ENCODE measurements at places on chromosomes 6 and 20.

DNA sequence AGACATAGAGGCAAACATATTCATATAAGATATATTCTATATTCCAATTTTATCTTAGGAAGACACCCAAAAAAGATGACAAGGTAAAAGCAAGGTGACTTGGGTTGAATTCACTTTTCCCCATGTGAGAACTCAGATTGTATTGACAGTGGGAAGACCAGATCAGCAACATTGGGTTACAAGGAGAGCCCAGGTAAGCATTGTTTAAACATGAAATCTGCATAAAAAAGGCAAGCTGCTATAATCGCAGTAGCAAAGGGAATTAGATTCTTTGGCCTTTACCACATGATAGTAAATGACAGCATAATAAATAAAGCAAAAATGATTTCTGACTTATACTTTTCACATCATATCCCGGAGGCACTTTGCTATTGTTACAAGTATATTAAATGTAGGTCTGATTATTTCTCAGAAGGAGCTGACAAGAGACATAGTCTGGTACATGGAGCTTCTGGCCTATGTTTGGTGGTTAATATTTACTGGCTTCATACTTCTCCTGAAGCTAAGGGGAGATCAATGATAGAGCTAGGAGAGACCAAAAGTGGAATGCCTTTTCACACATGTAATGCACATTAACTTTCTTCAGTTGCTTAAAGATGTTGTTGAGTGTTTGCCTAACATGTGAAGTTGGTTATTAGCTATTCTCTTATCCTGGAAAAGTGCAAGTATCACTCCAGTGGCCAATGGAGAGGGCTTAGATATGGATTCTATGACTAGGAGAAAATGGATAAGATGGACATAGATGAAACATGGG is 53.1 kb upstream of the EEF1E1 start:
- no peak for DNase-seq

DNA sequence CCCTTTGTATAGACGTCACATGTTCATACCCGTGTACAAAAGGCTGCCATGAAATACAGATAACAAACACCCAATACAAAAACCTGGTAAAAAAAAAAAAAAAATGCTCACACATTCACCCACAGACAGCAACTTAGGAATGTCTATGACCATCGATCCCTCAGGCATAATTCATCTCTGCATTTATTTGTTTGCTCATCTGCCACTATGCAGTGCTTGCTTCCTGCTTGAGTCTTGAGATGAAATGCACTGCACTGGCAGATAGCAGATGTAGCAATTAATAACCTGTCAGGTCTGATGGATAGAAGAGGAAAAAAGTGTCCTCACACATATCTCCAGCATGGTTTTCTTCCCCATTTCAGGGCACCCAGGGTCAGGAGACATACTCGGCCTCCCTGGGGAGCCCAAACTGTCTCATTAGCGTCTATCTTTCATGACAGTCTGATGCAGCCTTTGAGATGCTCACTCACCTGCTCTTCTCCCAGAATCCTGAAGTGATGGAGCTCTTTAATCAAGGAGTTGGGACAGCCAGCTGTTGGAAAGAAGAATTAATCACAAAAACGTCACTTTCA is 295.1 kb upstream of the AGPAT4 start:
- DNase-seq: no peak

- no peak for DNase-seq
Observed at GRCh38 chr20:54293526-54293925, 85.6 kb downstream of the PFDN4 start.

GRCh38 chr20:57803508-57804005 is 93.7 kb upstream of the PMEPA1 start:
- DNase-seq: no peak

DNA sequence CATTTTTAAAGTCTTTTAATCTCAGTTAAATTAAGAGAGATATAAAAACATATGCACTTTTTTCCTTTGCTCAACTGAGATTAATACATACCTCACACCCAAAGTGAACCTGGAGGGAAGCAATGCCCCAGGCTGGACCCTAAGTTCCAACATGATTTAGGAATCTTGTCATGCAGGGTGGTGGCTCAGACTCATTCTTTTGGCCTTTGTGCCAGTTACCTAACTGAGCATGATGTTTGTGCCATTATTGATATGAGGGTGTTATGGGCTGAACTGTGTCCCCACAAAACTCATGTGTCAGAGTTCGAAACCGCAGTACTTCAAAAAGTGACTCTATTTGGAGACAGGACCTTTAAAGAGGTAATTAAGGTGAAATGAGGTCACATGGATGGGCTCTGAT is 188.0 kb downstream of the ARHGAP18 start:
- DNase-seq: no peak

GRCh38 chr20:59005523-59006166 is 1.4 kb downstream of the CTSZ start:
- DNase-seq: no peak

DNA sequence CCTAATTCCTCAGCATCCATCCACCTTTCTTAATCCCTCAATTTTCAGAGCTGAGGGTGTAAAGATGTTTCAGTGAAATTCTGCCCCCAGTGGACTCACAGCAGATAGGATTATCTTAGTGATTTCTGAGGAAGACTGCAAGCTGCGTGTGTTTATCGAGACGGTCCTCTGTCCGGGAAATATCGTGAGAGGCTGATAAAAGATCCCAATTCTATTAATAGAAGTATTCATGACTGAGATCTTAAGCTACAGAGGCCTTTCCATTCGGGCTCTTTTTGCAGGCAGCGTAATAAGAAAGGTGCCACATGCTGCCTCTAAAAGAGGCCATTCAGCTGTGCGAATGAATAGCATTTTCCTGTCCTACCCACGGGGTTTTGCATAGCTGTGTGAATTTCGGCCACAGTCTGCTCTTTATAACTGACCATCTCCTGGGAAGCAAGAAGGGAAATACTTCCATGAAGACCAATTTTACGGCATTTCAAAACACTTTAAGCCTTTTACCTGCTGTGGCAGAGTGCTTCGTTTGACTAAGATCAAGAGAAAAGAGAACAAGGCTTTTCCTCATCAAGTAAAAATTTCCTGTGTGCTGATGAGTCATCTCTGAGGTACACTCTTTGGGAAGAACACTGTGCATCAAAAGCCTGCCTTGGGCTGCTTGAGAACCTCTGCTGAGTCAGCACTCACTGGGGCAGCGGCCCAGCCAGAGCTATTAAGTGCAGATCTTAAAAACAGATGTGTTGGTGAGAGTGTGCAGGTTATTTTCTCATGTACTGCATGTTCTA is 208.8 kb downstream of the ARHGAP18 start:
- DNase-seq: no peak

GRCh38 chr6:127854009-127854408 is 46.8 kb downstream of the THEMIS start:
- DNase-seq: no peak

- no peak for DNase-seq
Observed at GRCh38 chr6:82957171-82957867, 108.3 kb downstream of the UBE3D start.

DNA sequence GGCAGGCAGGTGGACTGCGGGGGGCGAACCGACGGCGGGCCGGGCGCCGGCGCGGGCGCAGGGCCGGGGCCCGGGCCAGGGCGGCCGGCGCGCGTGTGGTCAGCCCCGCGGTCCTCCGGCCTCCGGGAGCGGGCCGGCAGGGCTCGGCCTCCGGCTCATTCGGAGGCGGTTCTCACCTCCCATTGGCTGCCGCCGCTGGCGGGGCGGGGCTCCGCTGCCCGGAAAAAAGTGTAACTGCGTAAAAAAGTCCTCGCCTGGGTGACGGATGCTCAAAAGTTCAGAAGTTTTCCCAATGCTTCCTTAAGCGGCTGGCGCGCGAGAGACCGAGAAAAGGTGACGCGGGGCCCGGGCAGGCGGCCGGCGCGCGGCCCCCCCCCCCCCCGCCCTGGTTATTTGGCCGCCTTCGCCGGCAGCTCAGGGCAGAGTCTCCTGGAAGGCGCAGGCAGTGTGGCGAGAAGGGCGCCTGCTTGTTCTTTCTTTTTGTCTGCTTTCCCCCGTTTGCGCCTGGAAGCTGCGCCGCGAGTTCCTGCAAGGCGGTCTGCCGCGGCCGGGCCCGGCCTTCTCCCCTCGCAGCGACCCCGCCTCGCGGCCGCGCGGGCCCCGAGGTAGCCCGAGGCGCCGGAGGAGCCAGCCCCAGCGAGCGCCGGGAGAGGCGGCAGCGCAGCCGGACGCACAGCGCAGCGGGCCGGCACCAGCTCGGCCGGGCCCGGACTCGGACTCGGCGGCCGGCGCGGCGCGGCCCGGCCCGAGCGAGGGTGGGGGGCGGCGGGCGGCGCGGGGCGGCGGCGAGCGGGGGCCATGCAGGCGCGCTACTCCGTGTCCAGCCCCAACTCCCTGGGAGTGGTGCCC is at the start of gene FOXC1:
Gene FOXC1 (plus strand): TSS at position 268 of the 849 bp plus-strand sequence. CDS start 531 bp downstream, at position 799.
- no peak for DNase-seq

DNA sequence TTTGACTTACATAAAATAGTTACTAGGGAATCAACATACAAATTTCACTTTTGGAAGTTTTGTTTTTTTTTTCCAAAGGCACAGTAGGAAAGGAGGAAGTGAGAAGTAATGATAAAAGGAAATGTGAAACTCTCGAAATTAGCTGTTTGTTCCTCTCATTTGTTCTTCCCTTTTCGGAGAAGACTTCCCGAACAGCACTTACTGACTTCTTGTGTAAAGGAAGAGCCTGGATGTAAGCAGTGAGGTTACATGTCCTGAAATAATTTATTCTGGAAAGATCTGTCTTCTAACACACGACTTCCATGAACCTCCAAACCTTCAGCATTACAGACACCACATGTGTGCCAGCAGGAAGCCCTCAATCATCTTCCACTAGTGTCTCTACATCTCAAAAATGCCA is 59.1 kb downstream of the KIF16B start:
- DNase-seq: no peak

DNA sequence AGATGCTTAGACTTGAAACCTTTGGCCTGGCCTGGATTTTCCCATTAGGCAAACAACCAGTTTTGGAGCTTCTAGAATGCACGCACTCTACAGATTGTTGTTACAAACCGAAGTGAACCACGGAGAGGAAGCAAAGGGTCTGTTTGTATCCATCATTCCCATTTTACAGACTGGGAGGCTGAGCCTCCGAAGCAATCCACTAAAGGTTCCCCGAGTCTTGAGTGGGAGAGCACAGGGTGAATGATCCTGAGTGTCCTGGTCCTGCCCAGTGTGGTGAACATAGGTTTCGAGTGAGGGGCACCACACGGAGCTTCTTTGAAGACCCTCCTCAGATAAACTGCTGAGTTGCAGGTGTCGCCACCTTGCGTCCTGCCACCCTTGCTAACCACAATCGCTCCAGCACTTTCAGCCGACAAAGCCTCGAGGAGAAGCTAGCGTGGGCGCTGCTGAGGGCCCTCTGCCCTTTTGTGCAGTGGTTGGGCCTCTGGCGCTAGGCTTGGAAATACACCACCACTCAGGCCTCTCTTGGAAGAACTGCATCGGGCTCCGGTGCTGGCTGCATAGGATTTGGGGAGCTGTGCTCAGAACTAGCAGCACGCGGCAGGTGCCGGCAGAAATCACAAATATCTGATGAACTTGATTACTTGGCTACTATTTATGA is 1.4 kb upstream of the PRDM13 start:
- DNase-seq: no peak

GRCh38 chr20:43560974-43561373 is 2.1 kb downstream of the SGK2 start:
- DNase-seq: no peak

- DNase-seq: no peak
Observed at GRCh38 chr6:118263921-118264486, 284.1 kb upstream of the PLN start.

- DNase-seq: no peak
Observed at GRCh38 chr6:156347656-156348055, 429.5 kb upstream of the ARID1B start.

GRCh38 chr6:25652007-25652515 is at the start of gene SCGN:
Gene SCGN (plus strand): TSS chr6:25652215. CDS start chr6:25652404, 189 bp downstream.
- DNase-seq: peak; percentile 5

GRCh38 chr6:22821664-22822320 is 252.4 kb downstream of the HDGFL1 start:
- no peak for DNase-seq

DNA sequence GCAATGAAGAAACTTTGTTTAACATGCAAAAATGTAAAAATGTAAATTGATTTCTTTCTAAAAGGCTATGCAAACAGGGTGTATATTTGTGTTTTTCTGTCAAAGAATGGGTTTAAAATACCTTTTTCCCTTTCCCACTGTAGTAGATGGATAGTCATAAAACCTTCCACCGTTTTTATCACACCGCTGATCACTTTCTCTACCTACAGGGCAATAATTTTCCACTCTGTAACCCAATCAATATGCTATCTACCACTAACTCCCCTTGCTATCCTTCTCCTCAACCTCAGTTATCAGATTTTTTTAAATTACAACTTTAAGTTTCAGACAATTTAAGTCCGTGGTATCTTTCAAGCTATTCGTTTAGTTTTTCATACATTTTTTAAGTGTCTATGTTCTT is 91.4 kb upstream of the ARID1B start:
- no peak for DNase-seq

DNA sequence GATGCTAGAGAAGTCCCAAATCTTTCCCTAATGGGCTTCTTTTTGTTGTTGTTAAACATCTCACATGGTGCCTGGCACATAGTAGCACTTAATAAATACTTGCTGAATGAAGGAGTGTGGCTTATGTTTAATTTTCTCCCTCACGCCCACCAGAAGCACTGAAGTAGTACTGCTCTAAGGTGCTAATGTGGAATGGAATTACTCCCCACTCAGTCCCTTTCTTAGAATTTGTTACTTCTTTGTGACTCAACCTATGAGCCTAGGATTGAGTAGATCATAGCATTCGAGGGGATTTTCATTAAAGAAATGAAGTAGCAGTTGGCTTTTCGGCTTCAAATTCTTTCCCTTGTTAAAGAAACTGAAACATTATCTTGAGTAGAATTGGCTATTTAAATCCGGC is 192.8 kb downstream of the CLIC5 start:
- DNase-seq: no peak

GRCh38 chr6:1363729-1364572 is 25.4 kb upstream of the FOXF2 start:
- peak; percentile 15 for DNase-seq

DNA sequence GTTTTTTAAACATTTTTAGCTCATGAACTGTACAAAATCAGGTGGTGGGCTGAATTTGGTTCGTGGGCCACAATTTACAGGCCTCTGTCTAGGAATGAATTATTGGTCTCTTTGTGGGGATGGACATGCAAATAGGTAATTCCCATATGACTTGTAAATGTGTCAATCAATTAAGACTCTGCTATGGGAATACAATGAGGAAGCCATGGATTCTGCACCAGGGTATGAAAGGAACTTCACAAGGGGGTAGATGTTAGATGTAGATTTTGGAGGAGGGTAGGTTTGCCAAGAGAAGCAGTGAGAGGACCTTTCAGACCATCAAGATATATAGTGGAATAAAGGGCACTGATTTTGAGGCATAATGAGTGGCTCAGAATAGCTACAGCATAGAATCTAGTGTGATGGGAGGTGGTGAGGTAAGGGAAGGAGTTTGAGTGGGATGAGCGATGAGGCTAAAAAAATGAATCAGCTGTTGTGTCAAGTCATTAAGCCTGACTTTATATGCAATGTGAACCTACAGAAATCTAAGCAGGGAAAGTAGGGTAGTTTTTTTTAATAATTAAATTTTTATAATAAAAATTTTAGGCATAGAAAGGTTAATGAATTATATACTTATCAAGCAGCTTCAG is 32.6 kb upstream of the RNF182 start:
- DNase-seq: no peak

GRCh38 chr20:50085146-50085480 is 27.8 kb downstream of the UBE2V1 start:
- DNase-seq: no peak

- DNase-seq: no peak
Observed at GRCh38 chr6:161142957-161143296, 130.9 kb downstream of the AGPAT4 start.

GRCh38 chr20:50318710-50319109 is 128.1 kb downstream of the CEBPB start:
- DNase-seq: no peak

GRCh38 chr20:12555369-12555768 is 453.4 kb upstream of the SPTLC3 start:
- DNase-seq: no peak
